HT-29 (cell line): ENCODE measurements at places on chromosomes 4 and X.
A peak's percentile ranks its signal among the peaks of the same experiment; 100 is the strongest.

DNA sequence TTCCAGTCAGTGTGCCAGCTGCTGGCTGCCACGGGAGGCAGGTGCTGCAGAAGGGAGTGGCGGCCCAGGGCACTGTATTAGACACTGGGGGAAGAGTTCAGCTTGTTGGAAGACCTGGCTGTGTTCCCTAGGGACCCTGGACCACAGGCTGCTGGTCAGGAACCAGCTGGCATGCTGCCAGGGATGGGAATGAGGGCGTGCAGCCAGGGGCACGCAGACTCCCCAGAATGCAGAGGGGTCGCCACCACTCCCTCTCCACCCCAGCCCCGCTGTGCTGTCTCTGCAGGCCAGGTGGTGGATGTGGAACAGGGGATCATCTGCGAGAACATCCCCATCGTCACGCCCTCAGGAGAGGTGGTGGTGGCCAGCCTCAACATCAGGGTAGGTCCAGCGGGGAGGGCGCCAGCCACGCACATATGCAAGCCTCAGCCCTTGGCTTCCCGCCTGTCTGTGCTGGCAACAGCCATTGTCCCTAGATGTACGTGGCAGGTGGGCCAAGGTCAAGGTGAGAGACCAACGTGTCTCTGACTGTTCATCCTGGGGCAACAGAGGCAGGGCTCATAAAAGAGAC, 12.3 kb downstream of the ABCD1 start:
- DNase-seq: no peak

DNA sequence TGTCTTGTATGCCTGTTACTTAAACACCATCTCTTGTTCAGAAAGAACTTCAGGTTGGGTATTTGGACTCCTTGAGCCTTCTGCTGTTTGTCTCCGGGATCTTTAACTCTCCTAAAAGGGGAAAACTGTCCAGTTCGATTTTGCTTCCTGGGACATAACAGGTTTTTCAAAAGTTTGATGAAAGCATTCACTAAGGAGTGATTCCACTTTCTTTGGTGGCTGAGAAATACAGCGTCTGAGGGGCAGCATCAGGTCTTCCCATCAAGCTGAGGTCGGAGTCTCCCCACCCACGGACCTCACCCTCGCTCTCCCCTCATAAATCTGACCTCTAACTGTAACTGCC, 1.4 kb downstream of the AFAP1 start:
- no peak for DNase-seq

DNA sequence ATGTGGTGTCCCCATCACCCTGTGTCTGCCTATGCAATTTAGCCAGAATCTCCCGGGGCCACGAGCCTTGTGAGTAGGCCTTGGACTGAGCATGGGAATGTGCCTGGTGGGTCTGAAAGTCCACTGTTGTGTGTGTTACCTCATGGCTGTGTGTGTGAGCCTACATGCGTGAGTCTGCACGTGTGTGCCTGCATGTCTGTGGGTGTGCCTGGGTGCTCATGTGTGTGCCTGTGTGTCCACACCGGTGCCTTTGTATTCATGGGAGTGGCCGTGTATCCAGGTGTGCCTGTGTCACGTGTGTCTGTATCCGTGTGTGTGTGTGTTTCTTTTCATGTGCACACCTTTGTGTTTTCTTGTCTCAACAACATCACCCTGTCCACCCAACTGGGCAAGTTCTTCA, 14.2 kb downstream of the ATP5ME start:
- no peak for DNase-seq

GRCh38 chr4:147011411-147011810, 65.7 kb upstream of the TTC29 start:
- DNase-seq: no peak

- DNase-seq: no peak
These were observed 90.5 kb upstream of the ZNF827 start for GRCh38 chr4:146029147-146029546.

DNA sequence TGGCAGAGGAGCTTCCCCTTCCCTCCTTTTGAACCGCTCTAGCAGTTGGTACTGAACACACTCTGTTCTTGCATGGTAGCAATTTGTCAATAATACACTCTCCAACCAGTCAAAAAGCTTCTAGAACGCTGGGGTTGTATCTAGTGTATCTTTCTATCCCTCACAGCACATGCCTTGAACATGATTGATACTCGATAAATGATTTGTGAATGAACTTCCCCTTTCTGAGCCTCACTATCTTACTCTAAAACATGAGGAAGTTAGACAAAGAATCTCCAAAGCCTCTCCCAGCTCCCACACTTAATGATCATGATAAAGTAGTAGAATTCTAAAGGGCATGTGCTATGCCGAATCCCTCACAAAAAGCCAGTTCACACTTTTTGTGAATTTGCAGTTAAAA, 64.4 kb downstream of the DLG3 start:
- DNase-seq: no peak

GRCh38 chrX:40459571-40460158, 121.1 kb upstream of the ATP6AP2 start:
- DNase-seq: no peak

- no peak for DNase-seq
These were observed 137.0 kb downstream of the MAGEB5 start for GRCh38 chrX:26352891-26353430.

DNA sequence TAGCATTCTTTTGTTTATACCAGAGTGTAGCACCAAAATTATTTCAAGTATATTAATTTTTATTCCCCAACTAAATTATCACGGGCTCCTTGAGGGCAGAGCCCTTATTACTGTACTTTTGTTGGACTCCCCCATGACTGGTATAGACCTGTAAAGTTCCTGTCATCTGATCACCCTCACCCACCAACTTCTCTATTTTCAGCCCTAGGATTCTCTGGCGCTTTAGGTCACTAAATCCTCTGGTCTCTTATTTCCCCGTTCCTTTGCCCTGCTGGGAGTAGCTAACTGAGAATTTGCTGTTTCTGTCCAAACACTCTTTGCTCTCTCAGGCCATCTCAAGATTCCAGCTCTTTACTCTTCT, 3.2 kb upstream of the XKRX start:
- no peak for DNase-seq

DNA sequence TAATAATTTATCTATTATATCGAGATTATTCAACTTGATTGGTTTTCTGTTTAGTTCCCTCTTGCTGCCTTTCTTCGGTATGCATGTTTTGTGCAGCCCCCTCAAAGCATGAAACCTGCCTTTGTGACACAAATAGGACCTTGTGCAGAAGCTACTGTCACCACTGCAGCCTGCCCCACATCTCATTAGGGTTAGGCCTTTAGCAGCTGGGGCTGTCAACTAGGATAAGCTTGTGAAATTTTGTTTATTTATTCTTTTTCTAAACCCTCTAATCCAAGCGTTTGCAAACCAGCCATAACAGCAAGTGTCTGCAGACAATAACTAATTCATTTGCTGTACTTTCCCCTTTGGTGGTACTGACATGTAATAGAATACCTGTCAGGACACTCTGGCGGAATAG, 258.9 kb downstream of the RCHY1 start:
- no peak for DNase-seq

DNA sequence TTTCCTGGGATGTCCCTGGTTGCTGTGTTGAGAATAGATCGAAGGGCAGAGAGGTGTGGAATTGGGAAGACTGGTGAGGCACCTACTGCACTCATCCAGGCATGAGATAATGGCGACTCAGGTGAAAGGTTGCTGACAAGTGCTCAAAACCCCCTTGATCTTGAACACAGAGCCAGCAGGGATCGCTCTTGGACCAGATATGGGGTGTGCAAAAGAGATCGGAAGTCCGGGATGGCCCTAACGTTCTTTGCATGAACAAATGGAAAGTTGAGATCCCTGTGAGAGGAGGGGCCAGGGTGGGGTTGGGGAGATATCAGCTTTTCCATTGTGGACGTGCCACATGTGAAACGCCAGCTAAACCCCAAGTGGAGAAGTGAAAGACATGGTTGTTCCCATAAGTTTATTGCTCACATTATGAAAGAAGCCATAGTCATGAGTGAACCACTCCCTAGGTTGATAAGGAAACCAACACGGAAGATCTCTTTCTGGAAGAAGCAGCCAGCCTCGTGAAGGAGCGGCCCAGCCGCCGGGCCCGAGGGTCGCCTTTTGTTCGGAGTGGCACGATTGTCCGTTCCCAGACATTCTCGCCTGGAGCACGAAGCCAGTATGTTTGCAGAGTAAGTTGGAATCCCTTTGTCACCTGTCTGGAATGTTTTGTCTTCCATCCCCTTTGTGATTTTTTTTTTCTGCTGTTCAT, 22.6 kb upstream of the CLCN4 start:
- DNase-seq: no peak

GRCh38 chrX:86171366-86171765, 23.1 kb downstream of the DACH2 start:
- peak; percentile 65 for DNase-seq

- DNase-seq: no peak
These were observed at the start of gene WNK3 for GRCh38 chrX:54357414-54358377. WNK3 (minus strand) TSS chrX:54358046.

DNA sequence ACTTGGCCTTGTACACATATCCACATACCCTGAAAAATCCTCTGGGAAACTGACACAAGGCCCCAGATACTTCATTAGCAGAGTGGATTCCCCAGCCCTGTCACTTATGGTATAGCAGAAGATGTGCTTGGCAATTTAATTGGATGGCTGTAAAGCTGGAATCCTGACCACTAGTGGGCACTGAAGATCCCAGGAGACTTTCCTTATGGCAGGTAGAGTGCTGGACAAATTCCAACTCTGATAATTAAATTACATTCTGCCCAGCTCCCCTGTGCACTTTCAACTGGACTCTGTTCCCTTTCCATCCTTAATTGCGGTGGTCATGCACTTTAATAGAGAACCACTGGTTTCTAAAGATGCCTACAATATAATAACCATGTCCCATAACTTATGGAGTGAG, 119.8 kb downstream of the DCK start:
- peak; percentile 69 for DNase-seq

GRCh38 chr4:15003401-15003890, 1.2 kb downstream of the CPEB2 start:
- peak; percentile 45 for DNase-seq

- no peak for DNase-seq
These were observed 241.7 kb upstream of the TEX13A start for GRCh38 chrX:105462186-105462585.

DNA sequence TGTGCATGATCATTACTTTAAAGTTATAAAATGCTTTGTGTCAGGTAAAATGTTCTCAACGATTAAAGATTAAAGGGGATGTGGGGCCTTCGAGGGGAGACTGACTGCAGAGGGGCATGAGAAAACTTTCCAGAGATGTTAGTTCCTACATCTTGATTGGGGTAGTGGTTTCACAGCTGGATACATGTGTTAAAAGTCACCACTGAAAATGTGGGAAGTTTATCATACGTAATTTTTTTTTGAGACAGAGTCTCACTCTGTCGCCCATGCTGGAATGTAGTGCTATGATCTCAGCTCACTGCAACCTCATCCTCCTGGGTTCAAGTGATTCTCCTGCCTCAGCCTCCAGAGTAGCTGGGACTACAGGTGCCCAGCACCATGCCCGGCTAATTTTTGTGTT, 79.5 kb downstream of the RBM47 start:
- no peak for DNase-seq

DNA sequence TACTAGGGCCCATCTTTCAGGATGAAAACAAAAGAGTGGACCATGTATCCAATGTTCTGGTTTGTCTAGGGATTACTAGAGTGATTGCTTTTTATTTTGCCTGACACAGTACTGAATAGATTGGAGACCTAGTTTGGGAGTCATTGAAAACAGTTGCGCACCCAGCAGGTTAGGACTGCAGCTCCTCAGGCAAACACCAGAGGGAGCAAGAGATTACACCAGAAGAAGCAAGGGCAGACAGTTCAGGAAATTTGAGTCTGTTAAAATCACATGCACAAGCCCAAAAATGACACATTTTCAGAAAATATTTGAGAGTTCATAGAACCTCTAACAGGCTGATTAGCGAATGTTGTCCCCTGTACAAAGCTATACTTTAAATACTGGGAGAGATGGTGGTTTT, 55.6 kb downstream of the CYLC1 start:
- DNase-seq: peak; percentile 41

GRCh38 chrX:46575991-46576392, 2.4 kb downstream of the CHST7 start:
- DNase-seq: no peak

- no peak for DNase-seq
These were observed 82.5 kb downstream of the WFS1 start for GRCh38 chr4:6352031-6352692.

DNA sequence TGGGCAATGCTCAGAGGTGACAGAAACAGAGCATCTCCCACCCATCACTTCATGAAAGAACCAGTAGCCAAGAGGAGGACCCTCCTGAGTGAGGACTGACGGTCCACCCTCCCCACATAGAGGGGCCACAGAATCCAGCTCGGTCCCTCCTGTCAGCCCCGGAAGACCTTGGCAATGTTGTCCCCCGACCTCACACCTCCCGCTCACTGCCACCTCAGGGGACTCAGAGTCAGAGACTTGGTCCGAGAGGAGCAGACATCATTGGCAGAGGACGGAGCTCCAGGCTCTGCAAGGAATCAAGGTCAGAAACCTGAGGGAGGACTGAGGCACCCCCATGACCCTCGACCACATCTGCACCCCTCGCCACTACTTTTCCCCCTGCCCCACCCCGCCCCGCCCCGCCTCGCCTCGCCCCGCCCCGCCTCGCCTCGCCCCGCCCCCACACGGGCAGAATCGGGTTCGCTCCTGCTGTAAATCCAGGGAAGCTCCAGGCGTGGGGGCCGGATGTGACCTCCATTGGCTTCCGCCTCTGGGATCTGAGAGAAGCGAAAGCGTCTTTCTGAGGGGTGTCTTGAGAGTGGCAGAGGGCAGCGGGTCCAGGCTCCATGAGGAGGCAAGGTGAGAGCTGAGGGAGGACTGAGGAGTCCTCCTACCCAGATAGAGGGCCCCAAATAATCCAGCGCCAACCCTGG, at the start of gene MAGEA11:
Gene MAGEA11 (plus strand): TSS at position 516 of the 692 bp plus-strand sequence. CDS start 1,100 bp downstream, outside the sequence.
- DNase-seq: no peak

DNA sequence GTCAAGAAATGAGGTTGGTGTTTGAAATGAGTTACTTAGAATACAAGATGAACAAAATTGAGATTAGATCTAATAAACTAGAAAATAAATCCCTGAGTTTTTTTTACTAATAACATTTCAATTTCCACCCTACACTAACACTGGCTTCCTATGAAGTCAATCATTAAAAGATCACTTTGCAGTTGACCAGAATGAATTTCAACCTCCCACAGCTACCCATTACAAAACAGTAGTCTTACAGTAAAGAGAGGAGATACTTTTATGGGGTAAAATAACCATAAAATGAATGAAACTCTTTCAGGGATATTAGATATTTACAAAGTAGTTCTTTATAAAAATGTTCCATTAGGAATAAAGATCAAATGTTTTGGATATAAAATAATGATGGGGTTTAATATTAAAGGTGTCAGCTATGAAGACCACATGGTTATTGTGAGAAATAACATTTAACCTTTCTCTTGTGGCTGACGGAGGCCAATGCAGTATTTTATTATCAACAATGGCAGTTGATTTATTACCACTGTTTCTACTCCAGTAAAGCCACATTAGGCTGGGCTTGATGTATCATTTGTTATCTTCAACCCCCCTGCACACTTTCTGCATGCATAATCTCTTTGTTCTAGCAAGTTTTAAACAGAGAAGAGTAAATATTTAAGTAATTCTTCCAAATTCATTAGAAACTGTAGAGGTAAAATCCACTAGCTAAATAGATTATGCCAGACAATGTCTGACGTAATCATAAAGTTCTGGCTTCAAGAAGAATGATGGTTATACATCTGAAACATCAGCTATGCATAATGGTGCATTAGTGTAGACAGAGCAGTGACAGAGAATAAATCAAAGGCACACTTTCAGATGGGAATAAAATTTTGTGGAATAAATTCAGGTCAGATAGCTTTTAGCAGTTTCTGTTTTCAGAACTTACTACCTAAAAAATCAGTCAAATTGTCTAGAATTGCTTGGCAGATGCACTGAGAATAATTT, 516.6 kb downstream of the PCDH18 start:
- no peak for DNase-seq

- no peak for DNase-seq
These were observed 135.4 kb upstream of the DUSP21 start for GRCh38 chrX:44708470-44708869.
